ENCODE measurements at places on chromosomes 4 and X.

DNA sequence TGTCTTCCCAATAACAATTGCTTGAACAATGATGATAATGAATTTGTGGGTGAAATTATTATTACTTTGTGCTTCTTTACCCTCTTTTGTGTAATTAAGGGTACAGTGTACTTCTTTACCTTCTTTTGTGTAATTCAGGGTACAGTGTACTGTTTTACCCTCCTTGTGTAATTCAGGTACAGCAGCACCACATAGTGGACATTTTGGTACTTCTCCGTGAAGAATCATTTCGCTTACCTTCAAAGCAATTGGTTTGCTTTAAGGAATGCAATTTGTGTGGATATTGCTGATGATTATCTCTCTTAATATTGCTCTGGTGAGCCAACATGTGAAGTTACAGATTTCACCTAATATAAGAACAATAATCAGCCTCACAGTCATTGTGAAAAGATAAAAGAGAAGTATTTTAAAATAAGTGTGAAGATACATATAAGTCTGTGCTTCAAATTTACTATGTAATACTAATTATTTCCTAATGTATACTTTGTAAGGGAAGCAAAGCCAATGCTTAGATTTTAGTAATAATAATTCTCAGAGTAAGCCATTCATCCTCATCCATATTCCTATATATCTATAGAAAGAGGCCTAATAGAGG, 27.2 kb upstream of the SEC24B start:
- no peak for DNase-seq

GRCh38 chrX:39757971-39758370, 339.8 kb downstream of the BCOR start:
- no peak for DNase-seq

DNA sequence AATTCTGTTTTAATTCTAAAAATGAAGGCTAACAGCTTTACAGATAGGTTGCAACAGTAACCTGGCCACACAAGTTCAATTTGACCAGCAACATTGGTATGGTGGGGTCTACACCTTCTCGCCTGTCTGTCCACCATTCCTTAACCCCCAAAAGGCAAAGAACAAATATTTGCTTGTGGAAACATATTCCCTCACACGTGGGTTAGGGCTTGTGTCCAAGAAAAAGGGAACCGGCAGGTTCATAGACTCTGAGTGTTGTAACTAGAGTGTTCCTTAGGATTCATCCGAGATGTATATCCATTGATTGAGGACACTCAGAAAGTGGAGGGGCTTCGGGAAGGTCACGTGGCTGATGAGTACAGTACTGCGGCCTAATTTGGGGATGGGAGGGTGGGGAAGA, 54.1 kb downstream of the C4orf51 start:
- no peak for DNase-seq

DNA sequence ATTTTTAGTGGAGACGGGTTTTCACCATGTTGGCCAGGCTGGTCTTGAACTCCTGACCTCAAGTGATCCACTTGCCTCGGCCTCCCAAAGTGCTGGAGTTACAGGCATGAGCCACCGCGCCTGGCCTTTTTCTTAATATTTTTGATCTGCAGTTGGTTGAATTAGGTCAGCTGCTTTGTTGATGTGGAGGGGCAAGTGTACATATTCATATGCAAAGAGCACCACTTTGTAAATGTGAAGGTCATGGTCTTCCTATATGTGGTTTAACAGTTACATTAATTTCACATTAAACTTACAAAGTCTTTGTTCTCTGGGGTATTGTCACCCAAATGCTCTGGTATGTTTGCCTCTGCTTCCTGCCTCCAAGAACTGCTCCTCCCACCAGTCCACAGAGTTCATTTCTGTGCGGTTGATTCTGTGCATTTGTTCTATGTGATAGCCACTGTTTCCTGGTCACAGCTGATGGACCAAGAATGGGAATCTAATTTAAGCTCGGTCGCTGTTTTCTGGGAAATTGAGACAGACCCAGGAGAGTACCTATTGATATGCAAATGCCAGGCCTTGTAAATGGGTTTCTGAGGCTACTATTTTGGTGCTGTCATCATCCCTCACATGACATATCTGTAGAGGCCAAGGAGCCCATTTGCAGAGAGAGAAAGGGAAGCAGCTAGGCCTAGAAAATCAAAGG, 26.9 kb upstream of the HPSE start:
- DNase-seq = no peak

DNA sequence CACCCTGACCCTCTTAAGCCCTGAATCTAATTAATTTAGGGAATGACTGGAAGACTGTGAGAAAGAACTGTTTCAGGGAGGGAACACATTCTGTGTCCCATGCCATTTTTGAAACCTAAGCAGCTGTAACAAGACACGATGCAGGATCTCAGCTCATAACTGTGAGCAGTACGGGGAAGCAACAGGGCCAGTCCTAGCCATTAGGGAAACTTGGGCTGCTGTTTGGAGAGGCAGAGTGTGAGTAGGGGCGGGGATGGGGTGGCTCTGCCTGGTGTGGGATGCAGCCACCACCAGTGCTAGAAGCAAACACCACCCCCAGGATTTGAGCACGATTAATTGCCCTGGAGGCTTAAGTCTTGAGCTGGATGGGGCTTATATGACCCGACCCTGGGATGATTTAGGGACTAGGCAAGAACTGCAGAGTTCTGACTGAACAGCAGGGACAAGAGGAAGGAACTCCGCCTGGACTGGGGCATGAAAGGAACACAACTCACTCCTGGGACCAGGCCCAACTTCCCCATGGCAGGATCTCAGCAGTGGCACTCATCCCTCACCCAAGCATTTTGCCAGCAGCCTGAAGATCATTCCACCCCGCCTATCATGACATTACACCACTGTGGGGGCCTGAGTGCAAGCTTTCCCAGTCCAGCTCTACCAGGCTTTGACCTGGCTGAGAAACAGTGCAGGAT, 43.1 kb downstream of the ATRX start:
- no peak for DNase-seq

DNA sequence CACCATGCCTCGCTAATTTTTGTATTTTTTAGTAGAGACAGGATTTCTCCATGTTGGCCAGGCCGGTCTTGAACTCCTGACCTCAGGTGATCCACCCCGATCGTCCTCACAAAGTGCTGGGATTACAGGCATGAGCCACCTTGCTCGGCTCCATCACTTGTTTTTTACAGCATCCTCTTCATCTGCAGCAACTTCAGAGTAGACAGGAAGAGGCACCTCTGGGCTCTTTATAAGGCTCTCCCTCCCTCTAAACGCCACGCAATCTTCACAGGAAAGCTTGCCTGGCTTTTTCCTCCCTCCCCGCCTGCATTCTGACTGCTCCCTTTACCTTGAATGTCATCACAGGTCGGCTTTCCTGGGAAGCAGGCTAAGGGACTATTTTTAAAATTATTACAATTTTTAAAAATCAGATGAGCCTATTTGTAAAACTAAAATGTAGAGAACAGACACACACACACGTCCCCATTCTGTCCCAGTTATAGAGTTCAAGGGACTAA, 111.5 kb upstream of the LDB2 start:
- no peak for DNase-seq

- DNase-seq = no peak
These were observed 379.6 kb downstream of the IL15 start for GRCh38 chr4:142016031-142016430.

GRCh38 chrX:95505721-95506120, 1178.9 kb upstream of the DIAPH2 start:
- DNase-seq = no peak
